ENCODE measurements at places on chromosomes 4 and X.

- no peak for DNase-seq
Measured at GRCh38 chr4:100880011-100880410, 362.2 kb upstream of the EMCN start.

GRCh38 chr4:101328063-101328602 is 19.2 kb downstream of the PPP3CA start:
- DNase-seq: no peak

DNA sequence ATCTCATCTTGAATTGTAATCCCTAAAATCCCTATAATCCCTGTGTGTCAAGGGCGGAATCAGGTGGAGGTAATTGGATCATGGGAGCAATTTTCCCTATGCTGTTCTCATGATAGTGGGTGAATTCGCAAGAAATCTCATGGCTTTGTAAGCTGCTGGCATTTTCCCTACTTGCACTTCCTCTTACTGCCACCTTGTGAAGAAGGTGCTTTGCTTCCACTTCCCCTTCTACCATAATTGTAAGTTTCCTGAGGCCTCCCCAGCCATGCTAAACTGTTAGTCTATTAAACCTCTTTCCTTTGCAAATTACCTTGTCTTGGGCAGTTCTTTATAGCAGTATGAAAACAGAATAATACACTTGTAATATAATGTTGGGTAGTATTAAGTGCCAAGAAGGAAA is 1087.4 kb upstream of the SLIT2 start:
- no peak for DNase-seq

GRCh38 chr4:97038146-97038516 is 1105.1 kb downstream of the STPG2 start:
- no peak for DNase-seq

DNA sequence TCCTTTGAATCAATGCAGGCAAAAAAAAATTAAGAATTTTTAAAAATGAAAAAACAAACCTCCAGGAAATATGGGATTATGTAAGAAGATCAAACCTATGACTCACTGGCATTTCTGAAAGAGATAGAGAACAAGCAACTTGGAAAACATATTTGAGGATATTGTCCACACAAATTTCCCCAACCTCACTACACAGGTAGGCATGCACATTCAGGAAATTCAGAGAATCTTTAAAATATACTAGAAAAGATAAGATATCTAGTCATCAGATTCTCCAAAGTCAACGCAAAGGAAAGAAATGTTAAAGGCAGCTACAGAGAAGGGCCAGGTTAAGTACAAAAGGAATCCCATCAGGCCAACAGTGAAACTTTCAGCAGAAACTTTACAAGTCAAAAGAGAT is 85.6 kb downstream of the ANTXR2 start:
- DNase-seq: no peak

DNA sequence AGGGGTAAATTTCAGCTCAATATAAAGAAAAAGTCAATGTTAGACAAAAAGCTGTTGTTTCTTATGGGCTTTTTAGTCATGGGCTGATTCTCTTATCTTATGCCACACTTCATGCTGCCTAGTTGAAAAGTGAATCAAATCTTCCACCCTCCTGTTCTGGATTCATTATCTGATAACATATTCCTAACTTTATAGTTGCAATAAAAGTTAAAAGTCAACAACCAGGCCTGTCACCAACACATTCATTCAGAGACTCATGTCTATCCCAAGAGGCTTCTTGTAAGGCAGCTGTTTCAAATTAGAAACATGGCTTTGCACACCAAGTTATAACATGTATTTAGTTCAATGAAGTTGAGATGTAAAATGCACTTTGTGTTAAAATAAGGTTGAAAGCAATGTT is 243.8 kb downstream of the ADAMTS3 start:
- no peak for DNase-seq

- no peak for DNase-seq
Measured at GRCh38 chr4:87950493-87950892, 25.0 kb upstream of the SPP1 start.

GRCh38 chrX:39840581-39841093 is 257.1 kb downstream of the BCOR start:
- DNase-seq: no peak

GRCh38 chr4:80610845-80611677 is 275.5 kb downstream of the CFAP299 start:
- peak; percentile 19 for DNase-seq

GRCh38 chr4:176343286-176343685 is 23.5 kb downstream of the SPCS3 start:
- DNase-seq: no peak

- DNase-seq: peak; percentile 0
Measured at GRCh38 chrX:75603833-75604232, 81.0 kb upstream of the ZDHHC15 start.

DNA sequence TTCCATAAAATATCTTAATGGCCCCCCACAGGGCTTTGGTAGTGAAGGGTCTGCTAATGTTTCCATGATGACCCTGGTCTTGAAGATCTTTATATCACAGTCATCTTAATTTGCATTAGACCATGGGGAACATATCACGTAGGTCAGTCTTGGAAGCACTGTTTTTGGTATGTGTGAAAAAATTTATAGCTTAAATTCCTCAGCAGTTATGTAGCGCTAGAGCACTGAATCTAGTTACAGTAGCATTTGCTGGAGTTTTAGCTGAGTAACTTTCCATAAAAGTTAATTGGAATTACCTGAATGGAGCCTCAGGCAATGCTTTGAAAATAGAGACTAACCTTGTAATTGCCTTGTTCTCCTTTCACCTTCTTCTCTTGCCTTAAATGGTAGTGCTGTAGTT is 648.8 kb downstream of the IQCM start:
- no peak for DNase-seq

- DNase-seq: no peak
Measured at GRCh38 chrX:19760345-19760744, 127.1 kb downstream of the SH3KBP1 start.

DNA sequence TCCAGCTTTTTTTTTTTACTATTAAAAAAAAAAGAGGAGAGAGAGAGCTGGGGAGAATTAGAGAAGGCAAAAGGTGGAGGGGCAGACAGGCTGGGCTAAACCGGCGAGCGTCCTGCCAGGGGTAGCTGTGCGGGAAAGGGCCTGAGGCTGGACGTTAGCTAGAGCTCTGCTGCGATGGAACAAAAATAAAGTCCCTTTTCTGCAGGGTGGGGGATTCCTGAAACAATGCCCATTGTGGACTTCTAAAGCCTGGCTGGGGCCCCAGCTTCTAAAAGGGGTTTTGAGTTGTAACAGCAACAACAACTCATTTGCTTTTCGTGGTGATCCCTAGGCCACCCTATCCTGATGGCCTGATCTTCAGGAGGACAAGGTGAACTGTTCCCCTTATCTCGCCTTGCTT is 311.7 kb downstream of the FBXW7 start:
- no peak for DNase-seq

DNA sequence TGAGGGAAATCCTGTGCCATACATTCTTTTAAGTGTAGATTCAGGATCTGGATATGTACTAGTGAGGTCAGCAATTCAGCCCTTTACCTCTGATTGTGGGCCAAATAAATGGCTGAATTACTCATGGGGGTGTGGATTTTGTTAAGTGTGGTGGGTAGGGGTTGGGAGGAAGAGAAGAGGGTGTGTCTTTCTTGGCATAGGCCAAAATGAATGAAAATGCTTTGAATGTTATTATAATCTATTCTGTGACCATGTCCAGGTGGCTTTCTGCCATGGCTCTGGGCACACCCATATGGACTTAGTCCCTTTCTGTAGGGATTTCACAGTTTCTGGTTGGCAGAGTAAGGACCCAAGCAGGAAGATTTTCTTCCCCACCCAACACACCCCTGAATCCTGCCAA is 244.3 kb downstream of the CBR4 start:
- no peak for DNase-seq

GRCh38 chr4:68079928-68080327 is 49.7 kb downstream of the TMPRSS11F start:
- DNase-seq: no peak

- no peak for DNase-seq
Measured at GRCh38 chr4:154315741-154316140, 175.9 kb downstream of the DCHS2 start.

DNA sequence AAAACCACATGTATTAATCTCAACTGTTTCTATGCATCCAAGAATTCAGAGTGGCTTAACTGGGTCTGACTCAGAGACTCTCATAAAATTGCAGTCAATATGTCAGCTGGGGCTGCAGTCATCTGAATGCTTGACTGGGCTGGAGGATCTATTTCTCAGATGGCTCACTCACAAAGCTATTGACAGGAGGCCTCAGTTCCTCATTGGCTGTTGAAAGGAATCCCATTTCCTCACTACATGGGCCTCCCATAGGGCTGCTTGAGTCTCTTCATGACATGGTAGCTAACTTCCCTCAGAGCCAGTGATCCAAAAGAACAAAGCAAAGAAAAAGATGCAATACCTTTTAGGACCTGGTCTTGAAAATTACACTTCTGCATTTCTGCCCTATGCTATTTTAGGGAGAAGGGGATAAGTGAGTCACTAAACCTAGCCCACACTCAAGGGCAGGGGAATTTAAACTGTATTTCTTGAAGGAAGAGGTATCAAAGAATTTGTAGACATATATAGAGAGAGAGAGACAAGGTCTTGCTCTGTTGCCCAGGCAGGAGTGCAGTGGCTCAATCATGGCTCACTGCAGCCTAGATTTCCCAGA is 9.8 kb downstream of the SCFD2 start:
- no peak for DNase-seq

DNA sequence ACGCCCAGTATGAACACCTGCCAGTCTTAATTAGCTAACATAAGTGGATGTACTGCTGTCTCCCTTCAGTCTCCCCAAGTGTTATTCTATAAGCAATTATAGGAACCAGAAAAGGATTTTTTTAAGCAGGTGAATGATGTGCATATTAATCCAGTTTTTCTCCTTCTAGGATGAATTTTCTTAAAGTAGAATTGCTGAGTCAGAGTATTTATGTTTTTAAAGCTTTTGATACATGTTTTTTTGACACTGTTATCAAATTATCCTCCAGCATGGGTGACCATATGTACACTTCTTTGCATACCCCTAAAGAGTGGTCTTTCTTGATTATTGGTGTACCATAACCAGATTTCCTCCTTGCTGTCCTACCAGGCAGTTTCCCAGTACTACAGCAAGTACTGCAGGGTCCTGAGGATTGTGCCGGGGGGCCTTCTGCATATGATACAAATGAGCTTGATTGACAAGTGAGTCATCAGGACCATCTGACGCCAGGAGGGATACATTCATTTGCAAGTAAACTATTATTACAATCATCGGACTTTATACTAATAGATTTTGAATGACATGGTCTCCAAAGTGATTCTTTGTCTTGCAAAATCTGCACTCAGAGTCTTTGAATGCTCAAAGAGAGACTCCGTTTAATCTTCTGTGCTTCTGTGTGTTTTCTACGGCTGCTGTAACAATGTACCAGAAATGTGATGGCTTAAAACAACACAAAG is 10.7 kb upstream of the PCYT1B start:
- DNase-seq: peak; percentile 30

GRCh38 chrX:97705936-97706335 is 822.2 kb downstream of the RPA4 start:
- DNase-seq: no peak

DNA sequence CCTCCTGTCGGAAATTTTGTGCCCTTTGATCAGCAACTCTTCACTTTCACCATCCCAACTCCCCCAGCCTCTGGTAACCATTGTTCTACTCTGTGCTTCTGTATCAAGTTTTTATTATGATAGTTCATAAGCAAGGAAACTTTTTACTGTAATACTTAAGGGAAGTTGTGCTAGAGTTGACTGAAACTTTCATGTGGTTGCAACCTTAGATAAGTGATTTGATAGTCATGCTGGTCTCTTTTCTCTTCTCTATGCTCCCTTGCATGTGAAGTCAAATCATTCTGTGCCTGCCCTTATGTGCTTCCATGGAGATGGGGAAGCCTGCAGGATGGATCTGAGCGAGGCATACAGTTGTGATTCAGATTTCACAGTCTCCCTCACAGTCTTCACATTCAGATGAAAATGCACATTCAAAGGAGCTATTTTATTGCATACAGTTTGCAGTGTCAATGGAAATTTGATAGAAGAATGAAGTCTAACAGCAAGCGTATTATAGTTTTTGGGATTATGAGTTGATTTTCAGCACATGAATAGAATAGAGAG is 1428.3 kb upstream of the TENM3 start:
- DNase-seq: no peak

GRCh38 chr4:162241857-162242256 is 78.1 kb upstream of the FSTL5 start:
- DNase-seq: no peak

- DNase-seq: no peak
Measured at GRCh38 chr4:139619644-139620043, 46.0 kb upstream of the MGST2 start.

DNA sequence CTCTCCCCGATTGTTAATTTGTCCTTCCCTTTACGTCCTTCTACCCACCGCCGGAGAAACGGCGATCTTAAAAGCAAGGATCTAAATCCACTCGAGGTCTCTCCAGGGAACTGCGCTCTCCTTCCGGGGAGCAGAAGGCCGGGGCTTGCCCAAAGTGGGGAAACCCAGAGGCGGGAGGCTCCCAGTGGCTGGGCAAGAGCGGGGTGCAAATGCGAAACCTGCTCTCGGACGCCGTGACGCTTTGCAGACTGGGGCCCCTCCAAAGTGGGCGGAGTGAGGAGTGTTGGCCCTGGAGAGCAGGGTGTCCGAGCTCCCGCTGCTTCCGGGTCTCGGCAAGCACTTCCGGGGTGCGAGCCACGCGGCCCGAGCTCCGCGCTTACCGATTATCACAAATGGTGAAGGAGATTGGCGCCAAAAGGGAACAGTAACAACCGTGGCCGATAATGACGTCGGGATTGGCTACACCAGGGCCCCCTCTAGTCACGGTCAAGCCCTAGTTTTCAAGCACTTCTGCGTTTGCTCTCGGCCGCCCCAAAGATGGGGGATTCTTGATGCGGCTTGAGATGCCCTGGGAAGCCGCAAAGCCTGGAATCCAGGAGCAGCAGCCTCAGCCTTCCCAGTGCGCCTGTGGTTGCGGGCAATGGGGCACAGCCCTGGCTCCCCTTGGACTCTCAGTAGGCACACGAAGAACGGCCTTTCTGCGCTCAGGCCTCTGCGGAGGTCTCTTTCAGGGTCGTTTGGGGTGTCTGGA is 29.0 kb downstream of the HAND2 start:
- no peak for DNase-seq

DNA sequence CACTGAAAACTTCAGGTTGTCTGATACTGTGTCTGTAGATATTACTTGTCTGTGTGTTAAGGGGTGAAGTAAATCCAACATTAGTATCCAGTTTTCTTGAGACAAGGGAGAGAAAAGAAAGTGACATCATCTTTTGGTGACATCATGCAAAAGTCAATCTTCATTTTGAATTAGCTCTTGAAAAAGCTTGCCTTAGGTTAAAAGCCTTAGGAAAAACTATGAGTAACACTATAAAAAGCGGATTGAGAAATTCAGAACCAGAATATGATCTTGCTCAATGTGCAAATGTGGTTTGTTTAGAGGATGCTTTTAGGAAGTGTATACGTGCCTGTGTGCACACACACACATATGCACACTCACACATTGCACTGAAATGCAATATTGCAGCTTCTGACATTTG is 345.8 kb upstream of the CASK start:
- no peak for DNase-seq

- no peak for DNase-seq
Measured at GRCh38 chrX:19840899-19841648, 46.3 kb downstream of the SH3KBP1 start.

- DNase-seq: no peak
Measured at GRCh38 chr4:73442275-73442674, 6.3 kb downstream of the AFP start.
